ENCODE measurements at places on chromosomes 6 and 20. TPM values are rescaled to one million over a fixed set of nuclear protein-coding genes. Genes with fewer than 3 reads are reported as not detected.

Gene RNF182
- total RNA-seq = not detected

Gene ULBP2
- total RNA-seq = 0.14 TPM

DNA sequence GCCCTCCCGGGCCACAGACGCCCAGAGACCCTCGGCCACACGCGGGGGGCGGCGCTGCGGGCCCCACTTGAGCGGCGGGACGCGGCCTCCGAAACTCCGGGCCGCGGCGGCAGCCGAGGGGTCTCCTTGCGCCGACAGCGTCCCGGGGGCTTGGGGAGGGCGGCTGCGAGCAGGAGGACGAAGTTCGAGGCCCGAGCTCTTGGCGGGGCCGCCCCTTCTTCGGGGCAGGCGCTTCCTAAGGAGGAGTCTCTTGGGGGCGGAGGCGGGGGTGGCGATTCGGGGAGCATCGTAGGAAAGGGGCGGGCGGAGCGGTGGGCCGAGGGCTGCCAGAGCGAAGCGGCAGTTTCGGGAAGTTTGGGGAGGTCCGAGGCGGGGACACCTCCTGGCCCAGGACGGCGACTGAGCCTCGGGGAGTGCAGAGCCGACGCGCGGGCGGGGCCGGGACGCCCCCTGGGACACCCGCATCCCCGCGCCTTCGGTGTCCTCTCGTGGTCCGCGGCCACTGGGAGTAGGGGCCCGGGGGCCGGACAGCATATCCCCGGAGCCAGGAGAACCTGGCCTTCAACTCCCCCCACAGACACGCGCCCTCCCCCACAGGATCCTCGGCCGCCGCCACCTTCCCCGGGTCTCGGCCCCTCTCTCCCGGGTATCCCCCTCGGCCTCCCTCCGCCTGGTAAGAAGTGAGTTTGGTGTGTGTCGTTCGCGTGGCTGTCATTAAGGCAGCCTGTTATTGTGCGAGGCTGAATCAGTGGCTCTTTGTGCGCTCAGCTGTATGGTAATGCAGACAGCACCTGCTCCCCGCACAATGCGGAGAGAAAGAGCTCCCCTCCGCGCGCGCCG is 613 bp upstream of the DLL1 start:
- no peak for DNase-seq
- H3K27me3 ChIP-seq = peaks cover 68% of the 10 kb centered on the region

Gene LGSN
- total RNA-seq = not detected

- no peak for DNase-seq
- H3K4me1 ChIP-seq = peaks cover 3% of the 10 kb centered on the region
- no peaks in the 10 kb centered on the region for H3K36me3 ChIP-seq
- H3K27me3 ChIP-seq = peaks cover 19% of the 10 kb centered on the region
- H3K4me3 ChIP-seq = no peak overlapping the region
These were observed 22.0 kb upstream of the RIPK1 start for GRCh38 chr6:3046295-3046694.

Gene FAM83B
- total RNA-seq = not detected

- no peaks in the 10 kb centered on the region for H3K4me1 ChIP-seq
- no peak for DNase-seq
- no peak overlapping the region for H3K27ac ChIP-seq
- peaks cover 6% of the 10 kb centered on the region for H3K27me3 ChIP-seq
- H3K36me3 ChIP-seq = no peaks in the 10 kb centered on the region
These were observed 100.1 kb upstream of the FRMD1 start for GRCh38 chr6:168179133-168179532.

DNA sequence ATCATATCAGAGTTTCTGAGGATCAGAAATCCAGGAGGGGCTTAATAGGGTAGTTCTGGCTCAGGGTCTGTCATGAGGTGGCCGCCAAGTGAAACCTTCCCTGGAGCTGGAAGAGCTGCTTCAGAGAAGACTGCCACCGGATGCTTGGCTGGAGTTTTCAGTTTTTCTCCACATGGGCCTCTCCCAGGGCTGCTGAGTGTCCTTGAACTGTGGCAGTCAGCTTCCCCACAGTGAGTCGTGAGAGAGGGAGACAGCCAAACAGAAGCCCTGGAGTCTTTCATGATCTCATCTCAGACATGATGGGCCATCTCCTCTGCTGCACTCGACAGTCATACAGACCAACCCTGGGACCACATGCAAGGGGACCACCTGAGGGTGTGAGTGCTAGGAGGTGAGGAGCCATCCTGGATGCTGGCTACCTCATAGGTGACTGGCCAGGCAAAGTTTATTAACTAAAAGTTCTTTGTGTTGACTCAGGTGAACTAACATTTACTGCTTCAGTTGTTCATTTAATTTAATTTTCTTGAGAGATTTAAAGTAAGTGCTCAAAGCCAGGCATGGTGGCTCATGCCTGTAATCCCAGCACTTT is 71.5 kb downstream of the SHLD1 start:
- no peak overlapping the region for H3K4me3 ChIP-seq
- DNase-seq = no peak
- peaks cover 6% of the 10 kb centered on the region for H3K36me3 ChIP-seq
- no peaks in the 10 kb centered on the region for H3K27me3 ChIP-seq
- H3K4me1 ChIP-seq = peaks cover 24% of the 10 kb centered on the region

DNA sequence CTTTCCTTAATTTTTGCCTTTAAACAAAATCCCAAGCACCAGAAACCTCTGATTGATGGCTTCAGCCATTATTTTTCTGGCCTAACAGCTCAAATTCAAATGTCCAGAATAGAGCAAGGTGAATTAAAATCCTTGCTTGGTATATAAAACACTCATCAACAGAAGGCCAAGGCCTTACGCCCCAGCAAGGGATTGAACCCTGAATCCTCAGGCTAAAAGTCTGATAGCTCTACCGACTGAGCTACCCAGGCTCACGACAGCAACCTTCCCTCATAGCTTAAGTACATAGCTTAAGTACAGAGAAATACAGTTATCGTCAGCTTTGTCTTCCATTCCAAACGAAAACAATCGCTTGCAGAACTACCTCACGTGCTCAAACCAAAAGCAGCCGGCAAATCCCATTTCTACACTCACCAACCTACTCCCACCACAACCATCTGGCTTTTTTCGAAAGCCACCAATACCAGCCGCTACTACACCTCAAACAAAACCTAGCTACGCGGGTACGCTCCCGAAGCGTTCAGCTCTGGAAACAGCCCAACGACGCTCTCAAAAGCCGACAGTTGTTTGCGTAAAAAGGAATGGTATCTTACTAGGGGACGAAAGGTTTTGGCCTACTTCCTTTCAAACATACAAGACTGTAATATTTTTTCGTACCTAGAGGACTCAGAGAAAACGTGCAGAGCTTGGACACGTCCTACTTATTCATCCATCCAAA is 167.5 kb downstream of the GPX5 start:
- H3K4me1 ChIP-seq = peaks cover 7% of the 10 kb centered on the region
- no peak overlapping the region for H3K4me3 ChIP-seq
- peaks cover 90% of the 10 kb centered on the region for H3K27me3 ChIP-seq
- H3K27ac ChIP-seq = no peak overlapping the region
- no peaks in the 10 kb centered on the region for H3K36me3 ChIP-seq

- H3K4me3 ChIP-seq = no peak overlapping the region
- H3K4me1 ChIP-seq = no peaks in the 10 kb centered on the region
- DNase-seq = no peak
- H3K36me3 ChIP-seq = no peaks in the 10 kb centered on the region
- no peak overlapping the region for H3K27ac ChIP-seq
- no peaks in the 10 kb centered on the region for H3K27me3 ChIP-seq
These were observed 218.3 kb upstream of the CST7 start for GRCh38 chr20:24730750-24731149.
